ENCODE measurements at places on chromosomes 3 and 15.

DNA sequence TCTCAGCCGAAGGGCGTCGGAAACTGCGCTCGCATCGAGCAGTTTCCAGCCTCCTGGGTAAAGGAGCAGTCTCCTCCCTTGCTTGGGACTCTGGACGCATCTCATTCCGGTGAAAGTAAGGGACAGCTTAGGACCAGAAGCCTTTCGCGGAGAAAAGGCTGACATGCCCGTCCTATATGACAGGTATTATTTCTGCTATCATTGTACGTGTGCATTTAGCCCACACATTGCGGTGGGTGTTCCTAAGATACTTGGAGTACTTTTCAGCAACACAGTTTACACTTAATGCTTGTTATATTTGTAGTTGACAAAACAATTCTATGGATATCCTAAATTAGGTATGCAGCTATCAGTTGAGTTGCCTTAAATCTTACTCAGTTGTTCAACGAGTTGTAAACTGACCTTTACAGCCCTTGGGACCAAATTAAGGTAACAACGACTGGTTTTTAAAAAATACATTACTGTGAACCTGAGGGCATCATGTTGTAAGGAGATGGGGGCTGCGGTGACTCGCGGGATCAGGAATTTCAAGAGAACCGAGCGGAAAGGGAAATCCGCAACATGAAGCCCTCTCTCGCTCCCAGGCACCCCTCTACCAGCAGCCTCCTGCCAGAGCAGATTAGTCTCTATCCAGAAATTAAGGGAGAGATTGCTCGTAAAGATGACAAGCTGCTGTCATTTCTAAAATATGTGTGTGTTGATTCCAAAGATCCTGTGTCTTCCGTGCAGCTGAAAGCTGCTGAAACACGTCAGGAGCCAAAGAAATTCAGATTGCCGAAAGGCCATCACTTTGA, 632 bp upstream of the COPS2 start:
- DNase-seq = no peak

- no peak for DNase-seq
Measured at GRCh38 chr3:154844863-154845262, 235.3 kb upstream of the MME start.

GRCh38 chr3:177352424-177352823, 155.1 kb upstream of the TBL1XR1 start:
- no peak for DNase-seq

DNA sequence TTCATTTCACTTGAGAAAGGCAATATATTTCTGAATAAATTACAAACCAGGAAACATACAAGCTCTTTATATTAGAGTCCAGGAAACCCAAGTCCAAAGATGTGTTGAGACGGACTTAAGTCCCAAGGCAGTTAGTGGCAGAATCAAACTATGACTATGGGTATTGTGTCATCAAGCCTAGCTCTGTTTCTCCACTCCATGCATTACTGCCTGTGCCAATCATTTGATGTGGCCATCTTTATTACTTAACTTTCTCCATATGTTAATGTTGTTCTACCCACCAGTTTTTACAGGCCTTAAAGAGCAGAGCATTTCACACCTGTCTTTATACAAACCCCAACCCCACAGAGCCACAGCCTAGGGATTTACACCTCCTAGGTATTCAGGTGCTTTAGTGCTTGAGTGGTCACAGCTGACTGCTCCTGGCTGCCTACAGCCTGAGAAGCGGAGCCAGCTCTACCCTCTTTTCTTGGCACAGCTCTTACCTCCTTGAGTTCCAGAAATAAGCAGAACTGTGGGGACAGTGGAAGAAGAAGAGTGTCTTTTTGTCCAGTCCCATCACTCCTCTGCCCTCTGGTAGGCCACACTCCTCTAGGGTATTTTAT, 92.1 kb downstream of the DTWD1 start:
- DNase-seq = no peak

GRCh38 chr3:102132370-102132769, 283.1 kb downstream of the NFKBIZ start:
- no peak for DNase-seq

GRCh38 chr3:145079436-145079835, 1081.5 kb downstream of the PLOD2 start:
- no peak for DNase-seq

- no peak for DNase-seq
Measured at GRCh38 chr15:52112203-52112750, 298 bp downstream of the BCL2L10 start.

GRCh38 chr3:150913133-150913922, 8.1 kb upstream of the MINDY4B start:
- no peak for DNase-seq

DNA sequence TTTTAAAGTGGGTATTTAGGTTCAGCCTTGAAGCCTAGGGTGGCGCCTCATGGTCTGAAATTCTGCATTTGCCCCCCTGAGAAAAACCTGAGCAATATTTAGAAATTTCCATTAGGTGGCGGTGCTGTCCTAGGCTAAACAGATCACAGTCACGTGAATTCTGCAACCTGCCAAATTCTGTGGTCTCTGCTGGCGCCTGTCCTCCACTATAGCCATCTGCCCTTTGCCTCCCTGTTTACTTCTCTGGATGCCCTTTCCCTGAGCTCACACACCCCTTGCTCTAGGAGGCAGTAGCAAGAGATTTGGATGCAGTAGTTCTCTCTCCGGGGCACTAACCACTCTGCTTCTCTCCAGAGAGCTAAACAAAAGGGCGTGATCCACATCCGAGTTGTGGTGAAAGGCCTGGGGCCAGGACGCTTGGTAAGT, 9.1 kb downstream of the MRPS11 start:
- no peak for DNase-seq

GRCh38 chr3:44509393-44509921, 32.0 kb upstream of the ZNF445 start:
- no peak for DNase-seq

- DNase-seq = no peak
Measured at GRCh38 chr3:66854601-66855151, 143.4 kb upstream of the KBTBD8 start.

DNA sequence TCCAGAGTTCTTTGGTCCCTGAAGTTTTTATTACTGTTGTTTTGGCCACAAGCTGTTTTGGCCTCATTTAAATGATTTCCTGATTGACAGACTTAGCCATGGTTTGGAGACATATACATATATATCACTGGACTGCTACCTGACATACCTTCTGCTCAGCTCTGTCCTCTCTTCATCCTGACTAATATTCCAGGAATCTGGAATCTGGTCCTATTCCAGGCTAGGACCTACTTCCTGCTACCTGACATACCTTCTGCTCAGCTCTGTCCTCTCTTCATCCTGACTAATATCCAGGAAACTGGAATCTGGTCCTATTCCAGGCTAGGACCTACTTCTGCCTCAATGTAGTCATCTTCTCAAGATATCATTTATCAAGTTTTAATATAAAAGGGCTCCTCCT, 724.4 kb upstream of the ROBO1 start:
- DNase-seq = no peak

DNA sequence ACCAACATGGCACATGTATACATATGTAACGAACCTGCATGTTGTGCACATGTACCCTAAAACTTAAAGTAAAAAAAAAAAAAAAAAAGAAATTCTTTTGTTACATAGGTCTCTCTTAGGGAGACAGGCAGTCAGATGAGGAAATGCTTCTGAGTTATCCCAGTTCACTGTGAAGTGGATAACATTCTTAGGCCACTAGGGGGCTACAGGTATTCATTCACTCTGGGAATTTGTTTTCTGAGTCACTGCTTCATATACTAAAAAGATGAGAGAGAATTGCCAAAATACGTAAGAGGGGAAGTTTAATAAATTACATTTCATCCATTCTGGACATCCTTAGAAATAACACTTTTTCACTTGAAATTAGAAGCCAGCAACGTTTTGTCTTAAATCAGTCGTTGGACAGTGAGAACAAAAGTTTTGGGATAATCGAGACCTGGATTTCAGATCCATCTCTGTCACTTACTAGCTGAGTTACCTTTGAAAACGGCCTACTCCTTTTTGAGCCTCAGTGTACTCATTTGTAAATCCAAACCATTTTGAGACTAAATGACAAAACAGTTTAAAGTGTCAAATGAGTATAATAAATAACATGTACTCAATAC, 738.4 kb upstream of the ALCAM start:
- no peak for DNase-seq

GRCh38 chr3:183370391-183370790, 58.0 kb downstream of the MCF2L2 start:
- DNase-seq = no peak

- DNase-seq = no peak
Measured at GRCh38 chr3:51966922-51967383, 301 bp downstream of the PCBP4 start.

- no peak for DNase-seq
Measured at GRCh38 chr3:52782412-52783210, 5.2 kb downstream of the ITIH1 start.

DNA sequence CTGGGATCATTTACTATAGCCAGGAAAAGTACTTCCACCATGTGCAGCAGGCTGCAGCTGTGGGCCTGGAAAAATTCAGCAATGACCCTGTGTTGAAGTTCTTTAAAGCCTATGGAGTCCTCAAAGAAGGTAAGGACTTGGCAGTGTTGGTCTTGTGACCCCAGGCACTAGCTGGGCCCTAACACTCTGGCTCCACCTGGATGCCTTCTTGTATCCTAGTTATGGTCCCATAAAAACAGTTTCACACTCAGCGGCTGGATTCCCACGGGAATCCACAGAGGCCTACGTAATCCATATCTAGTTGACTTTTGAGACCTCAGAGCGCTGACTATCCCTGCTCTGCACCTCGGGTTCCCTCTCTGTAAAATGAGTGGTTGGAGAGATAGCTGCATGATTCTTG, 1.6 kb downstream of the TTC21A start:
- no peak for DNase-seq

DNA sequence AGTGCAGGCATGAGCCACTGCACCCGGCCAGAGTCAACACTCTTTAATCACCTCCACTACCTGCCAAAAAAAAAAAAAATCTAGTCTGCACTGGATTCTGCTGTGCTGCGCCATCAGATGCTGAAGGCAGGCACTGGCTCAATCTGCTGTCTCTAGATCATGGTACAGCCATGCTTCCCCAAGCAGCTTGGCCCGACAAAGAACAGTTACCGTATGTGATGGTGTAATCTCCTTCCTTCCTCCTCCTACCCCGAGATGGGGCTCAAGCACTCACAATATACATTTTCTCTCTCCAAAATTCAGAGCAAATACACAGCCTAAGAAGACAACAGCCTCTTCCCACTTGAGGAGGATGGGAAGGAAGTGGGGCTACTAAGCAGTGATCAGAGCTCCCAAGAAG, 45.1 kb downstream of the DAPK2 start:
- no peak for DNase-seq

DNA sequence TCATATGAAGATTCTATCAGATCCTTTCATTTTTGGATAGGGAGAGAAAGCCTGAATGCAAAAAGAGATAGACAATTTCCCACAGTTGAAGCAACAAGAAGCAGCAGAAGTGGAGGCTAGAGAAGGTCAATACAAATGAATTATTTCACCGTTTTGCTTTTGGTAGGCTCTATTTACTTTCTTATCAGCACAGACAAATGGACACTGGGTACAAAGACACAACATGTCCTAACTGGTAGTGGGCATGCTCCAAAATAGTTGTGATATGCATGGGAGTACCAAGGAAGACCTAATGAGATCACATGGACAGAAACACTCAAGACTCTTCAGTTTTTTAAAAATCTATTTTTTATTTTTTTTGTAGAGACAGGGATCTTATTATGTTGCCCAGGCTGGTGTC, 99.4 kb downstream of the XRN1 start:
- DNase-seq = no peak

DNA sequence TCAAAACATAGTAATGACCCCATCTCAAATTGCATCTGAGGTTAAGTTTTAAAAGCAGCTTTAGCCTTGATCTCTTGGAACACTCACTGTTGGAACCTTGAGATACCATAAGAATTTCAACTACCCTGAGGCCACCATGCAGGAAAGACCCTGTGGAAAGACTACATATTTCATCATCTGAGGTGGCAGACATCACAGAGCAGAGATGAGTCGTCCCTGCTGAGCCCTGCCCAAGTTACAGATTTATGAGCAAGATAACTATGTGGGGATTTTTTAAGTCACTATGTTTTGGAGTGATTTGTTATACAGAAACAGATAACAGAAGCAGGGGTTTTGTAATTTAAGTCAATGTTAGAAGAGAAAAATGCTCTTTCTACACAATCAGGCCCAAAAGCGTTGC, 168.4 kb downstream of the STAC start:
- DNase-seq = no peak

DNA sequence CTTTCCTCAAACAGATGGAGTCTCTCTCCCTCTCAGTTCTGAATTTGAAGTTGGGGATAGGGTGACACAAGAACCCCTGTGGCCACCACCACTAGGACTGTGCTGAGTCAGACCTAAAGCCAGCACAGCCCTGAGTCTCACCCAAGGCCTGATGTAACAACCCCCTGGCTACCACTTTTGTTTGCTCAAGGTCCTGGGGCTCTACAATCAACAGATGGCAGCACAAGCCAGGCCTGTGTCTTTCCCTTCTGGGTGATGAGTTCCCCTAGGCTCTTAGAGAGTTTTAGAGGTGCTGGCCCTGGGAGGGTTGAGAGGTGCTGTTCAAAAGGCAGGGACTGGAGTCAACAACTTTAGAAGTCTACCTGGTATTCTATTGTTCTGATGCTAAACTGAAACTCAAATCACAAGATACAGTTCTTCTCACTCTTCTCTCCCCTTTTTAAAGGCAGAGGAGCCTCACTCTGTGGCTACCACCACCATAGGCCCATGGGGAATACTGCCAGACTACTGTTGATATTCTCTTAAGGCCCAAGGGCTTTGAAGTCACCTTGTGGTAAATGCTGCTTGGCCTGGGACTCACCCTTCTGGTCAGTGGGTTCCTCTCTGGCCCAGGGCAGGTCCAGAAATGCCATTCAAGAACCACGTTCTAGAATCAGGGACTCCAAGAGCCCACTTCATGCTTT, 6.5 kb downstream of the OR5K4 start:
- DNase-seq = no peak

GRCh38 chr3:9079676-9080075, 116.4 kb upstream of the RAD18 start:
- DNase-seq = no peak

DNA sequence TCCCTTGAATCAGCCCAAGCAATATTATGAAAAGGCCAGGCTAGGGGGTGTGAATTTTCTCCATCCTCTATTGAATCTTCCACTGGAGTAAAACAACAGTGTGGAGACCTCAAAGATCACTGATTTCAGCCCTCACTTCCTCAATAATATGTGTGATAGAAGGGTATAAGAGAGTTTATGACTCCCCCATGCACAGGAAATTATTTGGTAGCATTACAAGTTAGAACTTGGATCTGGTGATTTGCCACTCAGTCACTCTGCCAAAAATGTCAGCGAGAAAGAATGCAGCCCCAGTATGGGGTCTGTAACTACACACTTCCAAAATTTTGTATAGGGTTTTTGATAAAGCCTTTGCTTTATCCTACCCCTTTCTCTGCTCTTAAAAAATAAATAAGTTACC, 81.0 kb upstream of the KCNMB2 start:
- DNase-seq = no peak

Data from stimulated activated CD8-positive, alpha-beta memory T cell treated with anti-CD3 and anti-CD28 coated beads, Interleukin-4, amount 100 ng/mL, for 4 hours (primary cell).